ENCODE measurements at places on chromosomes 4 and X.

DNA sequence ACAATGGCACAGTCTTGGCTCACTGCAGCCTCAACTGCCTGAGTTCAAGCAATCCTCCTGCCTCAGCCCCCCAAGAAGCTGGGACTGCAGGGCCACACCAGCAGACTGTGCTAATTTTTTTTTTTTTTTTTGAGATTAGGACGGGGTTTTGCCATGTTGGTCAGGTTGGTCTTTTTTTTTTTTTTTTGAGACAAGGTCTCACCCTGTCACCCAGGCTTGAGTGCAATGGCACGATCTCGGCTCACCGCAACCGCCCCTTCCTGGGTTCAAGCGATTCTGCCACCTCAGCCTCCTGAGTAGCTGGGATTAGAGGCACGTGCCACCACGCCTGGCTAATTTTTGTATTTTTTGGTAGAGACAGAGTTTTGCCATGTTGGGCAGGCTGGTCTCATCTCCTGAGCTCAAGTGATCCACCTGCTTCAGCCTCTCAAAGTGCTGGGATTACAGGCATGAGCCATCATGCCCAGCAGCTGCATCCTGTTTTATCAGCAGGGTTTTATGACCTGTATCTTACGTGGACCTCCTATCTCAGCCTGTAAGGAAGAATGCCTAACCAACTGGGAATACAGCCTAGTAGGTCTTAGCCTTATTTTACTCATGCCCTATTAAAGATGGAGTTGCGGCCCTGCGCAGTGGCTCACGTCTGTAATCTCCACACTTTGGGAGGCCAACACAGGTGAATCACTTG, 13.2 kb upstream of the MRPL1 start:
- DNase-seq, result no peak

- DNase-seq, result no peak
These were observed 85.8 kb downstream of the DCLK2 start for GRCh38 chr4:150164055-150164454.

- no peak for DNase-seq
These were observed 60.2 kb upstream of the CLDN34 start for GRCh38 chrX:9906919-9907318.

DNA sequence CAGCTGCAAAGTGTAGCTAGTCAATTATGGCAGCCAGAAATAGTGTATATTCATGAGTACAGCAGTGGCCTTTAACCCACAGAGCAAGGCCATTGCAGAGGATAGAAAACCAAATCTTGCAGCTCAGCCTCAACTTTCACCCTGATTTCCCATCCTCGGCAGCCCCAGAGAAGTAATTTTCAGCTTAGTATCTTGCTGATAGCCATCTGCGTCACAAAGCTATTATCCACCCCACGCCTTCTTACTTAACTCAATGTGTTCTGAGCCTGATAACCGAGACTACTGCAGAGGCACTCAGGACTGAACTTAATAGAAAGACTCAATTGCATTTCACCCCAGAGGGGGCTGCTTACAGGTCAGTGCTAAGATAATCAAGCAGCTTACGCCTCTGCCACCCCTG, 174.5 kb upstream of the MAOA start:
- no peak for DNase-seq

DNA sequence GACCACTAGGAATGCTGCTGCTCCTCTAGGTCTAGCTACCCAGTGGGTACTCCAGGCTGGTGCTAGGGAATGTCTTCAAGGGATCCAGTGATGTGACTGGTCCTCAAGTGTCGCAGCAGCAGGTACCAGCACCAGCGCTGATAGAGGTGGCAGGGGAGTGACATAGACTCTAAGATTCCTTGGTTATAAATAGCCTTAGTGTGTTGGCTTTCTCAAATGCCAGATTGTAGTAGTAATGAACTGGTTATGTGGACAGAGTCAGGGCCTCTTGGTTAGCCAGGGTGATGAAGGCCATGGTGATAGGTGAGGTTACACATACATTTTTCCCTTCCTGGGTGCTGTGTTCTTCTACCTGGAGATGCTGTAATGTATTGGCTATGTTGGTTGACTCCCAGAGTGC, 38.3 kb downstream of the DCLK2 start:
- no peak for DNase-seq

DNA sequence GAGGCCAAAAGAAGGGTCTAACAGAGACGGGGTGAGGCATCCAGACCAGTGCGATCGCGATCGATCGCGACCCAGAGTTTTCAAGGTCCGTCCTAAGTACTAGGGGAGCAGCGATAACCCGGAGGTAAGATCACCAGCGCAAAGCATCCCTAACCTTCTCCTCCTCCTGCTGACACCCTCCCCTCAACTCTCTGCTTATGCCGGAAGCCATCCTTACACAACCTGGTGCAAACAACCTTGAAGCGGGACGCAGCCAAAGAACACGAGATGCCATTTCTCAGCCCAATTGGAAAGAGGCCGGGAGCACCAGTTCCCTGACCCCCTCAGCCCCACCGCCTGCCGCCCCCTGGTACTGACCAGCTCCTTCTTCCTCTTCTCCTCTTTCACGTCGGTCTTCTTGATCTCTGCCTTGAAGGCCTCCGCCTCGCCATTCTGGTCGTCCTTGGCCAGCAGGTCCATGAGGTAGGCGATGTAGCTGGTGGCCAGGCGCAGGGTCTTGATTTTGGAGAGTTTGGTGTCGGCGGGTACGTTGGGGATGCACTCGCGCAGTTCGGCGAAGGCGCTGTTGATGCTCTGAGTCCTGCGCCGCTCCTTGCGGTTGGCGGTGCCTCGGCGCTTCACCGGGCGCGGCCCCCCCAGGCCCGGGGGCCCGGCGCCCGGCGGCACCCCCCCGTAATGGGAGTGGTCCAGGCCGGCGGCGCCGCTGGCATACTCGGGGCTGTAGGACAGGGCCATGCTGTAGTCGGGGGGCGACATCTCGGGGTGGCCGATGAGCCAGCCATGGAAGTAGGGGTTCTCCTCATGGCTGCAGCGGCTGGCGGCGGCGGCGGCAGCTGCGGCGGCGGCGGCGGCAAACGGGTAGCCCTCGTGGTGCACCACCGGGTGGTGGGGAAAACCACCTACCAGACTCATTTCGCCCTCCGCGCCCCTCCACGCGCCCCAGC, 1.4 kb downstream of the HAND2 start:
- peak; percentile 39 for DNase-seq

DNA sequence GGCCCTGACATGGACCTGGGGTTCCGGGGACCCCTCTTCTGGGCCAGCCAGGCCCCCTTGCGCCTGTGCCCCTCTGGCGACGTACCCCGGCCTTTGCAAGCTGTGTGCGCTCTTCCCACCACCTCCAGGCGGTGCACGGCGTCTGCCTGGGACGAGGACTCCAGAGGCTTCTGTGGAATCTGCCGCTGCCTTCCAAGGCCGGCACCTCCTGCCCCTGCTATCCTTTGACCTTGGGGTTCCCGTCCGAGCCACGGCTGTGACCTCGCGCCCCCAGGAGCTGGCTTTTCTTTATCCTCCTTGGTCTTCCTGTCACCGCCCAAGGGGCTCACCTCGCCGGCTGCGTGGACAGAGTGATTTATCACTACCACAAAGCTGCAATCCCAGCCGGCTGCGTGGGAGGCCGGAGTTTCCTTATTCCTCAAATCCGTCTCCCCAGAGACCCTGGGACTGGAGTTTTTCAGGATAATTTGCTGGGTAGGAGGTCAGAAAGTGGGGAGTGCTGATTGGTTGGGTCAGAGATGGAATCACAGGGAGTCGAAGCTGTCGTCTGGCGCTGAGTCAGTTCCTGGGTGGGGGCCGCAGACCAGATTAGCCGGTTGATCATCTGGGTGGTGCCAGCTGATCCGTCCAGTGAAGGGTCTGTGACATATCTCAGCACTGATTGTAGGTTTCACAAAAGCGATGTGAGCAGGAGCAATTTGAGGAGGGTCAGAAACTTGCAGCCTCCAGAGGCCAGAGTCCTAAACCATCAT, 19.8 kb upstream of the PLCXD1 start:
- no peak for DNase-seq

- no peak for DNase-seq
These were observed 71.3 kb downstream of the SOX3 start for GRCh38 chrX:140433582-140433981.

- peak; percentile 35 for DNase-seq
These were observed 11.0 kb downstream of the SUPT20HL1 start for GRCh38 chrX:24371391-24371972.

DNA sequence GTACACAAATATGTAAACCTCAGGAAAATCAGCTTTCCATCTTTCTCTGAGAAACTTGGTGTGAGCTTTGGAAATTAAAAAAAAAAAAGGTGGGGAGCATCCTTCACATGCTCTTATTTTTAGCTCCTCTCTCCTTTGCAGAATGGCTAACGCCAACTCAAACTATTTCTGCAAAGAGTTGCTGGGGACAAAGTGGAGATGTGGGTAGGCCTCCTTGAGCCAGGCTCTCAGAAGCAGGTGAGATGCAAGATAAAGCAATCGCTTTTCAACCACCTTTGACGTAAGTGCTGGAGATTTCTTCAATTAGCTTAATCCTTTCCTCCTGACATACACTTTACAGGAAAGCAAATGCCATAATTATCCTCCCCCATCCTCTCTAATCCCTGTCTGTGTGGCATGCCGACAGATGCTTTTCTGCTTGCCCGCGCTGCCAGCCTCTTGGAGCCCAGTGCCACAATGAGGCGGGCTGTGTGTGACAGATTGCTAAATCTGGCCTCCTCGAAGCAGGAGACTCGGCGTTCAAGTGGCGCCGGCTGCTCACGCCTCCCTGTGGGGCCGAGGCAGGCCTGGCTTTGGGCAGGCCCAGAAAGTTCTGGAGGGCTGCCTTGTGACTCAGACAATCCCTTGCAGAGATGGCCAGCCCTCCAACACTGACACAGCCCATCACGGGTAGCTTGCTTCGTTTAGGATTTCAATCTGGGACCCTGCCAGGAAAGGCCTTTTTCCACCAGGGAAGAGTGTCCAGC, 64.9 kb upstream of the SOD3 start:
- DNase-seq, result peak; percentile 79

- DNase-seq, result no peak
These were observed 308.5 kb downstream of the EVC2 start for GRCh38 chr4:5399790-5400421.

- no peak for DNase-seq
These were observed 67.6 kb downstream of the POLA1 start for GRCh38 chrX:24761306-24761705.

DNA sequence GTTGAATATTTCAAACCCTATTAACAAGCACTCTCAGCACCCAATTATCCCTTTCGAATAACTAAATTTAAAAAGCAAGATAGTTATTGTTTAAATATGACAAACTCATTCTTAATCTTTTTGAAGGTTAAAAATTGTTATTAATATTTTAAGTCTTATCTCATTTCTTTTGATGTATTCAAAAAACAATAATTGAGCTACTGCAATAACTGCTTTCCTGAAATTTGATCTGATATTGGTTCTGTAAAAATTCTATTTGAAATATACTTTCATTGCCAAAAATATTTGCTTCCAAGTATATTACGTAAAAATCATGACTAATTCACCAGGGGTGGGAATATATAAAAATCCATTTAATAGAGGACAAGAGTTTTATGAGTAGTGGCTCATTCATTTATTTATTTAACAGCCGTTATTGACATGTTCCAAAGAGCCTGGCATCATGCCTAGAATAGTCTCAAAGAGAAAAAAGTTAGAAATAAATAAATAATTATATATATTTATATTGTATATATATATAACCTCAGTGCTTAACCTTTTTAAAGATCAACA, 34.4 kb downstream of the GLRA3 start:
- DNase-seq, result no peak

GRCh38 chr4:3780347-3781171, 14.4 kb downstream of the ADRA2C start:
- DNase-seq, result peak; percentile 16

- no peak for DNase-seq
These were observed 7.6 kb downstream of the ANOS1 start for GRCh38 chrX:8724300-8724699.

DNA sequence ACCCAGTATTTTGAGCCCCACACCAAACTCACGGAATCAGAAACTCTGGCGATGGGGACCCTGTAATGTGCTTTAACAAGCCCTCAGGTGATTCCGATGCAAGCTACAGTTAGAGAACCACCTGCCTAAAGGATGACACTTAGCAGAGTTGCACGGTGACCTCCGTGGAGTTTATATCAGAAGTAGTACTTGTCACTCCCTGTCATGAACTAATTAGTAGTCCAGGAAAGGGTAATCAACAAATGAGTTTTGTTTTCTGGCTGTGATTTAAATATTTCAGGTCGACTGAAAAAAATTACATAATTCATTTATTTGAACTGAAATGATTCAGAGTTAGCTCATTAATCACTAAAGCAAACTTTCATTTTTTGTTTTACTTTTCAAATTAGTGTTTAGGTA, 56.4 kb downstream of the TMA16 start:
- no peak for DNase-seq

GRCh38 chr4:183443655-183444213, 702 bp upstream of the CDKN2AIP start:
- DNase-seq, result peak; percentile 47

DNA sequence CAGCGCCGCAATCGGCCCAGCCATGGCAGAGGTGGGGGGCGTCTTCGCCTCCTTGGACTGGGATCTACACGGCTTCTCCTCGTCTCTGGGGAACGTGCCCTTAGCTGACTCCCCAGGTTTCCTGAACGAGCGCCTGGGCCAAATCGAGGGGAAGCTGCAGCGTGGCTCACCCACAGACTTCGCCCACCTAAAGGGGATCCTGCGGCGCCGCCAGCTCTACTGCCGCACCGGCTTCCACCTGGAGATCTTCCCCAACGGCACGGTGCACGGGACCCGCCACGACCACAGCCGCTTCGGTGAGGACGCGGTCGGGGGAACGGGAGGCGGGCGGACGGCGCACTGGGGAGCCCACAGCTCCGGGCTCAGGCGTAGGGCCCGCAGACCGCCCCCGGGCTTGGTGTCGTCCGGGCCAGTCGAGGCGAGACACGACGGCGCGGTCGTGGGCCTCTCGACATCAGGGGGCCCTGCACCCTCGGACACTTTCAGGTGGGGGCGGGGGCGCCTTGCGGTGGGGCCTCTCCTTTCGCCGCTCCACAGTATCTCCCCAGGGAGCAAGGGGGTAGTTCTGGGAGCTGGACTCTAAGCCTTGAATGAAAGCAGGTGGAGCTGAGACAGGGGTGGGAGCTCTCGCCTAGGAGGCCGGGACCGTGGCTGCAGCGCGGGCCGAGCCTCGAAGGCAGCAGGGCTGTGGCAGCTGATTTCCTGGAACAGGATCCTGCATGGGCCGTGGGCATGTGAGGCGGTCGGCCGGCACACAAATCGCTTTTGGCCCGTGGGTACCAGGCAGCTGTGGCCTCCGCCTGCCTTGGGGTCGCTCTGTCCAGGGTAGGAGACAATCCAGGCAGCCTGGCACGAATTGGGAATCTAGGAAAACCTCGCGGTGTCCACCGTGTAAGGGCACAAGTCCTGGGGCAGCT, 722 bp downstream of the FGF16 start:
- no peak for DNase-seq

- no peak for DNase-seq
These were observed 124.0 kb downstream of the UBE2K start for GRCh38 chr4:39821951-39822350.

Data from NCI-H2171 treated with DMSO at 0.1 percent for 48 hours (cell line).